ENCODE measurements at places on chromosomes 4 and X.

- no peak for DNase-seq
These were observed 147.1 kb upstream of the RPS6KA6 start for GRCh38 chrX:84335121-84335520.

- peak; percentile 4 for DNase-seq
These were observed 1.1 kb downstream of the PJA1 start for GRCh38 chrX:69163936-69164741.

DNA sequence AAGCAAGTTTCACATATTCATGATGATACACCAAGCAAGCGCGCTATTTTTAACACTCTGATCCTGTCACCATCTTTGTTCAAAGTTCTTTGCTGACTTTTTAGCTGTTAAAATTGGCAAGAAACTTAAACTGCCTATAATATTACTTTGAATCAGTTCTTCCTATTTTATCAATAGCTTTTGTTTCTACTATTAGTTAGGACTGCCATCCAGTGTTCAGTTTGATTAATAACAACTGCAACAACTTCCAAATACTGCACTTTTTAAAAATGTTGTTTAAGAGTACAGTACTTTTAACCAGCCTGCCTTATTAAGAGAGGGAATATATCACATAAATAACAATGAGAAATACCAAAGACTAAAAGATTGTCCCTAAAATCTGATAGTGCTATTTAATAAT lies 614.3 kb downstream of the FAM133A start:
- no peak for DNase-seq

DNA sequence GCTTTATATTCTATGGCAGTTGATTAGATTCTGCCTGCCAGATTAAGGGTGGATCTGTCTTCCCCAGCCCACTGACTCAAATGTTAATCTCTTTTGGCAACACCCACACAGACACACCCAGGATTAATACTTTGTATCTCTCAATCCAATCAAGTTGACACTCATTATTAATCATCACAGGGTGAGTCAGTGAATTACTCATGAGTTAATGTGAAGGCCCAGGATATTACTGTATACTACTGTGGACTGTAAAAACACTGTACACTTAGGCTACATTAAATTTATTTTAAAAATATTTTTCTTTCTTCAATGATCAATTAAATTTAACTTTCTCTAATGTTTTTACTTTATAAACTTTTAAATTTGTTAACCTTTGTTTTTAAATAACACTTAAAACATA lies 87.7 kb downstream of the NAP1L3 start:
- DNase-seq: no peak

GRCh38 chrX:54358424-54359211 lies 772 bp upstream of the WNK3 start:
- no peak for DNase-seq

GRCh38 chr4:40722576-40723161 lies 27.1 kb upstream of the NSUN7 start:
- DNase-seq: no peak

DNA sequence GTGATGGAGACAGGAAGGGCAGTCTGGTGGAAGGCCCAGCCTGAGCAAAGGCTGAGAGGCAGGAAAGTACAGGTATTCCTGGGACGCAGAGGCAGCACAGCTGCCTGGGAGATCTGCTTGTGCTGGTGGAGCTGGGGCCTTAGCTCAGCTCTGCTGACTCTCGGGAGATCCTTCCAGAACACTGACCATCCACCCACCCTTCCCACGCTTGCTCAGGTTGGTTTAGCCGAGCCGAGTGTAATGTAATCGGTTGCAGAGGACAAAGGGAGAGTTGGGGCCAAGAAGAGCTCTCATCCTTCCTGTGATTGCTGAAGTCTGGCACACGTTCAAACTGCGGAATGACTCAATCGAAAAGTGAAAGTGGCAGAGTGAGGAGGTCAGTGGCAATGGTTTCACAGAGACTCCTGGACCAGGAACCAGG lies 43.1 kb upstream of the GPR78 start:
- no peak for DNase-seq

- DNase-seq: no peak
These were observed 191.8 kb downstream of the PDGFC start for GRCh38 chr4:156779774-156780173.

- DNase-seq: no peak
These were observed 302.4 kb downstream of the FAM47B start for GRCh38 chrX:35244796-35245508.

Measured in stimulated activated CD8-positive, alpha-beta memory T cell treated with anti-CD3 and anti-CD28 coated beads, Interleukin-2, amount 100 ng/mL, for 1 hour (primary cell).